Head of caudate nucleus (tissue), 42 donors: ENCODE measurements at places on chromosomes 11 and 22.

DNA sequence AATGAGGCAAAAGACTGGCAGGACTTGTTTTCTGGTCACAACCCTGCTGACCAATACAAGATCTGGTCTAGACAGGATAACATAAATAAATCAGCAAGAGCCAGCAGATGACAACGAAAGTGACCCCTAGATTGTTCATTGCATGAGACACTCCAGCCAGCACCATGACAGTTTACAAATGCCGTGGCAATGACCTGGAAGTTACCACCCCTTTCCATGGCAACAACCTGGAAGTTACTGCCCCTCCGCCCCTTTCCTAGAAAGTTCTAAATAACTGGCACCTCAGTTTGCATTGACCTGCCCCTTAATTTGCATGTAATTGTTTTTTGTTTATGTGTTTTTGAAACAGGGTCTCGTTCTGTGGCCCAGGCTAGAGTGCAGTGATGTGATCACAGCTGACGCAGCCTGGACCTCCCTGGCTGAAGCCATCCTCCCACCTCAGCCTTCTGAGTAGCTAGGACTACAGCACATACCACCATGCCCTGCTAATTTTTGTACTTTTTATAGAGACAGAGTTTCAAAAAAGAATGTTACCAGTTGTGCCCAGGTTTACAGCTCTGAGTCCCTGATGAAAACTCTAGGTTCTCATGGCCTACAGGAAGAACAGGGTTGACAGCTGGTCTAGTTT is 38.1 kb upstream of the WT1 start:
- DNase-seq: no peak

DNA sequence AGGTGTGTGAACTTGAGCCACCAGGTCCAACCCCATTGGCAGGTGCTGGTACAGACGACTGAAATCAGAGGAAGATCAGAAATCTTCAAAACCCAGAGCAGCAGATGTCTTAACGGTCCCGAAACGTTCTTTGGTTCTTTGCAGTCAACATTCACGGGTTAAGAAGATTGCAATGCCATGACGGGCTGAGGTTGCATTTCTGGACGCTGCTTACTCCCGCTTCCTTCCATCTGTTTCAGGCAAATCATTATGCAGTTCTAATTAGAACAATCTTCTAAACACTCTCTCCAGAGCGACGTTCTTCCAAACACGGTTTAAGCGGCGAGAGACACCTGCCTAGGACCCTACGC is 492 bp upstream of the LUZP2 start:
- DNase-seq: no peak

DNA sequence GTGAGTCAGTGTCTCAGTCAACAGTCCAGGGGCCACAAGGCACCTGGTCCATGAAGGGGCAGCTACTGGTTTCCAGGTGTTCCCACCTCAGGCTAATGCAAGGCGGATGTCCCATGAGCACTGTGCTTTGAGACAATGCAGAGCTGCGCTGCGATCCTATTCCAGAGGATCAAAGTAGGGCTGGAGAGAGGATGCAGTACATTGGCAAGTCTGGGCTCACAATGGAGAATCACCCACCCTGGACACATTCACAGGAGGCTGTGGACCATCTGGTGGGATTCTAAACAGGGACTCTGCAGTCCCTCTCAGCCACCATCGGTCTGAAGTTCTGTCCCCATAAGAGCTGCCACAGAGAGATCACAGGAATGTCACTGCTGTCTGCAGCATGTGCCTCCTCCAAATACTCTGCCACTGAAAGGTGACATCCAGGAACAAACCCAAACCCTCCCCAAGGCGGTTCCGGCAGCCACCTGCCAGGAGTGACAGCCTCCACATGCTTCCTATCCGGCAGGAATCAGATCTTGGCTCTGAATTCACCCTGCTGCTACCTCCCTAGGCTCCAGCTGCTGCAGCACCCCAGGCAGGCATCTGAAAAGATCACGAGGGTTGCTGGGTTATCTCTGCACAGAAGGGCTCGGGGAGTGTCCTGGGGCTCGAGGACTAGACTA is 45.3 kb upstream of the SERPIND1 start:
- DNase-seq: peak; percentile 78

GRCh38 chr11:83162377-83162776 is 5.4 kb downstream of the PCF11 start:
- DNase-seq: no peak

DNA sequence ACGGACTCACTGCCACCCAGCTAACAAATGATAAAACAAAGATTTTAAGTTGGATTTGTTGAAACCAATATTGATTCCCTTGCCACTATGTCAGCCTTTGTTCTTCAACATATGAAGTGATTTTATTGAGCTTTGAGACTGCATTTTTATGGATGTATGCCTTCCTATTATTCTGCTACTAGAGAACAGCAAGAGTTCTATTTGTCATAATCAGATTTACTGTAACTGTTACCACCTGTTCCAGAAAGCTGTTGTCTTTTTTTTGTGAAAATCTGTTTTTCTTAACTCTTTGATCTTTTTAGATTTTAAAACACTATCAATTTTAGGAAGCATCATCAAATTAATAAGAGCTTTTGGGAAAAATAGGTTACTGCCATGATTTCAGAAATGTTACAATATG is 114.4 kb downstream of the MUC15 start:
- DNase-seq: no peak

GRCh38 chr11:62245271-62245753 is 3.3 kb downstream of the SCGB1D2 start:
- no peak for DNase-seq

- no peak for DNase-seq
These were observed 122.1 kb downstream of the FCHSD2 start for GRCh38 chr11:73019996-73020395.

DNA sequence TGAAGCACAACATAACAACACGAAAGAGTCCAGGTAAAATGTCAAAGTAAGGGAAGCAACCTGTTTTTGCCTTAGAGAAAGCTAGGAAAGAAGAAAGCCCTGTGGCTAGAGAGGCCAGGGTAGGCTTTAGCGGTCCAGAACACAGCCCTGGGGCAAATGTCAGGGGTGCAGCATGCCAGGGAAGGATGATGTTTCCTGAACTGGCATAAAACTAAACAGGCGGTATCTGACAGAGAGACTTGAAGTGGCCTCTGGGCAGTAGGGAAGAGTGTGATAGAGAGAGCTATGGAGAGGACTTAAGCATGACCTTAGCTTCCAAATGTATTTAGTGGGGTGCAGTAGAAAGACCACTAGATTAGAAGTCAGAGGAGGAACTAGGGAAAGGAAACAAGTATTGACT is 103.5 kb downstream of the KCNC1 start:
- no peak for DNase-seq

DNA sequence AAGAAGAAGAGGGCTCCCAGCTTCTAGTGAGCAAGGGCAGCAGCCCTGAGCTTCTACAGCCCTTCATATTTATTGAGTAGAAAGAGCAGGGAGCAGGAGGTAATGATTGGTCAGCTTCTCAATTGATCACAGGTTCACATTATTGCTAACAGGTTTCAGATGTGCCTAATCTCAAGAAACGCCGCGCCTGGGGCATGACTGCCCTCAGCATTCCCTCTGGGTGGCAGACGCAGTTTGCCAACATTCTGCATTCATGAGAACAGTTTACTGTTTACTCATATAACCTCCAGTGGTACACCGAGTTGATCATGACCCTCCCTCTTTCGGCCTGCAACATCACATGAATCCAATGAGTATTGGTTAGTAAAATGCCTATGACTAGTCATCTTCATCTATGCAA is 4.7 kb upstream of the ZNF74 start:
- no peak for DNase-seq

DNA sequence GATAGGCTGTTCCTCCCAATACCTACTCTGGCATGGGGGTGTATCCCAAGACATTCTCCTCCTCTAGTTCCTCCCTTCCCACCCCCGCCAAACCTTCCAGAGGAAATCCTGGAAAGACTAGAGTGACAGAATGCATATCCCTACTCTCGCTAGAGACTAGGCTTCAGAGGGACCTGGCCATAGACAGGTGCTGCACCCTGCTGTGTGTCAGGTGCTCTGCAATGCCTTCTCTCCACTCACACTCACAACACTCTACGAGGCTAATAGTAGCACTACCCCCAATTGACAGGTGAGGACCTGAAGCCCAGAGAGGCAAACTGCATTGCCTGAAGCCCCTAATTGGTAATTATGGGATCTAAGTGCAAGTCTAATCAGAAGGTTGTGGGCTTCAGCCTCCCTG is 46.2 kb upstream of the LMO1 start:
- DNase-seq: no peak

GRCh38 chr11:2393111-2393868 is 7.3 kb upstream of the TSSC4 start:
- no peak for DNase-seq

- DNase-seq: no peak
These were observed at the start of gene GAB2 for GRCh38 chr11:78417175-78417887. GAB2 (minus strand) TSS chr11:78417820; CDS start chr11:78417720, 100 bp downstream.

- no peak for DNase-seq
These were observed 132.7 kb downstream of the FAT3 start for GRCh38 chr11:92357344-92357743.

DNA sequence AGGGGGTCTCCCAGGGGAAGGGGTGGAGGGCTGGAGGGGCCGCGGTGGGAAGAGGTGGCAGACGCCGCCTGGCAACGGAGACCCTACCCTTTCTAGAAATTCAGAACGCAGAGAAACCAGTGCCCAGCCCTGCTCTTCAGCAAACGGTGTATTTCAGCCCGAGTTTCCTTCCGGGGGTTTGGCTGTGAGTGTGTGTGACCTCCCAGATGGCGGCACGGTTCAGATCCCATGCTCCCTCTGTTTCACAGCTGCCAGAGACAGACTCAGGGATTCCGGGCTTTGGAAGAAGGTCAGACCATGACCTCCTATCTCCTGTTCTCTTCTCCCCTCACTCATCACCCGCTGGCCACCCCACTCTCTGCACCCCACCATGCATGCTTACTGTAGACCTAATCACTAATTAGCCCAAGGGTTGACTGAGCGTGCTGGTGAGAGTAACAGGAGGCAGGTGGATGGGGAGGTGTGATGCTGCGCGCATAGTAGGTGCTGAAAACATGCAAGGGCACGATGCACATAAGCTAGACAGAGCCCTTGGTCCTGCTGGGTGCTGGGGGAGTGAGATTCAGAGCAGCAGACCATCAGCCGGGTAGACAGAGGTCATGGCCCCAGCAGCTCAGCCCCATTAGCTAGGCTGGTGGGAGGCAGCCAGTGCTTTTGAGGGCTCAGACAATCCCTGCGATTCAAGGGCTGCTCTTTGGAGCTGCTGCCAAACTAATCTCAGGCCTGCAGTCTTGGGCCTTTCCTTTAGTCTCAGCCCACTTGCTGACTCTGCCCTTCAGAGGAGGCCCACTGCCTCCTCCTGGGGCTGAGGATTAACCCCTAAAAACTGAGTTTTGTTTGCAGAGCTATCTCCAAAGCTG is 256.5 kb upstream of the CADM1 start:
- DNase-seq: no peak

DNA sequence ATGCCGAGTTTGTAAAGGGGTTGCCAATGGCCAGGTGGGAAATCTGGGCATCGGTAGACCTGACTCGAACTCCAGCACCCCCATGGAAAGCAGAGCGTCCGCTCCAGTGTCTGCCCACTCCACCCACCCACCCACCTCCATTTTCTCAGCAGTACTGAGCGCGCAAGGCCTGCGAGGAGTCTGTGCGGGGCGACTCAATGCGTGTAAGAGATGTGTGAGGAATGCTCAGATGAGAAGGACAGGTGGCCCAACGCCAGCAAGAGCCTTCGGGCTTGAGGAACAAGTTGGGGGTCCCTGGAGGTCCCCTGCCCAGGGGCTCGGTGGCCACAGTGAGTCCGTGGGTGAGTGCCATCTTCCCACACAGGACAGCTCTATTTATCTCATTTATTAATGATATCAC is 50.6 kb downstream of the CERK start:
- no peak for DNase-seq

GRCh38 chr11:105693075-105693759 is 83.3 kb downstream of the GRIA4 start:
- DNase-seq: no peak

- no peak for DNase-seq
These were observed 7.5 kb downstream of the PGAP2 start for GRCh38 chr11:3815845-3816244.

- DNase-seq: no peak
These were observed 16.7 kb downstream of the INCENP start for GRCh38 chr11:62140304-62141110.

GRCh38 chr11:120226714-120227113 is 13.2 kb upstream of the POU2F3 start:
- DNase-seq: no peak

- no peak for DNase-seq
These were observed 383.7 kb downstream of the TMEM135 start for GRCh38 chr11:87421422-87421821.

DNA sequence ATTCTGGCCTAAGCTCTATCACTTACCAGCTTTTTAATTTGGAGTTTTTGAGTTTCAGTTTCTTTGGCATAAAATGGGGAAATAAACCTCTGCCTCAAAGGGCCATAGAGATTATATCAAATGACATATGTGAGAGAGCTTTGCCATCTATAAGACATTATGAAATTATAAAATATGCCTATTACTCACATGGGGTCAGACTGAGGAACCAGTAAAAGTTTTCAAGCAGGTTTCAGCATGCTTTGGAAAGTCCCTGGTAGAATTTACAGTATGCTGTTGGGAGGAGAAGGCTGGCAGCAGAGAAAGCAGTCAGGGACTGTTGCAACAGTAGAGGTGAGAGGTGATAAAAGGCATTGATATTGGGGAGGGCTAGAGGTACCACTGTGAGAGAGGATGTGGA is 13.6 kb upstream of the MTNR1B start:
- DNase-seq: no peak

DNA sequence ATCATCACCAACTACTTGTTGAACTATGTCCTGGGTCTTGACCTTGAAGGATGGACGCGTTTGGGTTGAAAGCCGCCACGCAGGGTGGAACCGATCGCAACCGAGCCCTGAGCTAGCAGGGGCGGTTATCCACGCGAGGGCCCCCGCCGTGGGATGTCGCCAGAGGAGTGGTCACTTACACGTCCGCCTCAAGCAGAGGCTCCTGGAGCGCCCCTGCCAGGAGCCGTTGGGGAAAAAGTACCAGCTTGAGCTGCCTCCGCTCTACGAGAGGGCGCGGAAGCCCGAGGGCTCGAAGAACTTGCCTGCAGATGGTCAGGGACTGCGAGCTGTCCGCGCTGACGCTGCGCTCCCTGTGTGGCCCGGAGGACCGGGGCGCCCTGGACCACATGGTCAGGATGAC is 100.7 kb upstream of the OR4C13 start:
- DNase-seq: no peak
